ENCODE measurements at places on chromosomes 4 and X.
A peak's percentile ranks its signal among the peaks of the same experiment; 100 is the strongest.

DNA sequence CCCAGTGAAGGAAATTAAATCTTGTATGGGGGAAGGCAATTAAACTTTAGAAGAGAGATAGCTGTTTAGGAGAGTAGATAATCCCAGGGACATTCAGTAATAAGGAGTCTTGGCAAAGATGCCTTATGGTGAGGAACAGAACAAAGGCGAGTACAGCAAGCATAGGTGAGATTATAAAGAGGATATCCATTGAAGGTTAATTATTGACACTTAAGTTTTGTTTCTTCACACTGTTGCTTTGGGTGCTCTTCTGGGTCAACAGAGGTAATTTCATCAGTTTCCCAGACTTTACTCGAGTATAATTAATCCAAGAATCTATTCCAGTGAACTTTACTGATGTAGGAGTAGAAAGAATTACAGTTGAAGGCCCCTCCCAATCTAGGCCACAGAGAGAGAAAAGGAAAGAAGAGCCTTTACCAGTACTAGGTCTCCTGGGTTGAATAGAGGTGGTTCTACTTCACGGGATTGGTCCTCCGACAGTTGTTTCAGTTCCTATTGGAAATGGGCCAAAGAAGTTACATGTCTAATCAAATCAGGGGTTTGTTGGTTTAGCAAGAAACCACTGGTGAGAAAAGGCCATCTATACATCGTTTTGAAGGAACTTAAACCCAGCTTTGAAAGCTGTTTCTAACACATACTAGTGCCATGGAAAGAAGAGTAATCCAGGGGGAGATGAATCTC lies 27.2 kb downstream of the EPGN start:
- DNase-seq = no peak

DNA sequence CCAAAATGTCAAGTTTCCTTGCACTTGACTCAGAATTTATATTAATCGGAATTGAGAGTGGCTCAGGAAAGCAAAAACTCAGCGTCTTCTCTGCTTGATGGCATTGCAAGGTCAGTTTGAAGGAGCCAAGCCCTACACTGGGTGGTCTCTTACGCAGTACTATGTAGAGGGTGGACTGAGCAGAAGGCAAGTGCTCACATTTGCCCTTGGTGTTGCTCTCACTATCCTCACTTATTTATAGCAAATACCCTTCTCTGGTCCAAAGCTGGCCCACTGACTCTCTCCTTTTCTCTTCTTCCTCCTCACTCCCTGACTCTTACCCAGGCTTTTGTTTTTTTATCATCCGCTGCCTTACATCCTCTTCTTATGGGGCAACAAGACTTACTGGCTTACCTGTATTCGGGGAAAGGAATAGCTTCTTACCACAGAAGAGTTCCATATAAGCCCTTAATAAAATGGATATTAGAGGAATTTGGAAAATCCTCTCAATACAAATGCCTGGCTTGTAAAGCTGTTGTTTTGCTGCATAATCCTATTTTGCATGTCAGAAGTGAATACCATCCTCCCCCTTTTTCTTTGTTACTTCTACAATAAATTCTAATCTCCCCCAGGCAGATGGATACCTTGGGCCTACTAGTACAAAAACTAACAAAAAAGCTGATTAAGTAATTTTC lies 24.8 kb upstream of the GATB start:
- DNase-seq = no peak

DNA sequence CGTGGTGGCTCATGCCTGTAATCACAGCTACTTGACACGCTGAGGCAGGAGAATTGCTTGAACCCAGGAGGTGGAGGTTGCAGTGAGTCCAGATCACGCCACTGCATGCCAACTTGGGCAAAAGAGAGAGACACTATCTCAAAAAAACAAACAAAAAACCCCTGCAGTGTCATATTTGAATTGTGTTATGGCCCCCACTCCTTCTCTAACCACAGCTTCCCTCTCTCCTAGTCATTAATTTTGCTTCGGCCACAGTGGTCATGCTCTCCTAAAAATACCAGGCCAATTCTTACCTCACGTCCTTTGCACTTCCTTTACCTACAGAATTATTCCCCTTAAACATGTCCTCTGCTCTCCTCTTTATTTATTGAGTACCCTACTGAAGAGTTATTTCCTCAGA lies 206.1 kb downstream of the PPP3CA start:
- no peak for DNase-seq

DNA sequence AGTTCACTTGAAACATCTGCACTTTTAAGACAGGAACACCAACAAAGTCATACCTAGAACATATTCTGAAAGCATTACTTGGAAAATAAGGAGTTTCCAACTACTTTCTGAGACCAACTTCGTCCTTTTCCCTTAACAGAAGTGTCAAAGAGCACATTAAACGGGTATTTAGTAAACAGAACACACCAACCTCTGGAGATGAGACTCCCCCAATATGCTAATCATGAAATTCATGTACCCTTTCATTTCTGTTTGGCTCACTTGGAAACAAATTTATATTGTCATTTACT lies 69.2 kb downstream of the NOCT start:
- no peak for DNase-seq

DNA sequence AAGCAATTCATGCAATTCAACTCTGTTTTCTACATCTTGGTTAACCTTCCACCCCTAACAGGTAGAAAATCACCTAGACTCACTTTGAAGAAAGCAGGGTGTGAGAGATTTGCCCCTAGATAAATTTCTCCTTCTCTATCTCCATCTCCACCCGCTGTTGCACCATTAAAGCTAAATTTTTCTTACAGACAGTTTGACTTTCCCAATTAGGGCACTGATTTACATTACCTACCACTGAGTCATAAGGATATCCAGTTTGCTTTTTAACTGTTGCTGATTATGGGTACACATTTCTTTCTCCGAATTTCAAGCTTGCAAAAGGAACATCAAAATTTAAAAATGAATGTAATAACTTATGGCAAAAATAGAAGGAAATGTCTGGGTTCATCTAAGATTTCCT lies 13.0 kb downstream of the SLC7A11 start:
- no peak for DNase-seq

GRCh38 chrX:45003085-45003484 lies 130.1 kb downstream of the KDM6A start:
- DNase-seq = no peak

DNA sequence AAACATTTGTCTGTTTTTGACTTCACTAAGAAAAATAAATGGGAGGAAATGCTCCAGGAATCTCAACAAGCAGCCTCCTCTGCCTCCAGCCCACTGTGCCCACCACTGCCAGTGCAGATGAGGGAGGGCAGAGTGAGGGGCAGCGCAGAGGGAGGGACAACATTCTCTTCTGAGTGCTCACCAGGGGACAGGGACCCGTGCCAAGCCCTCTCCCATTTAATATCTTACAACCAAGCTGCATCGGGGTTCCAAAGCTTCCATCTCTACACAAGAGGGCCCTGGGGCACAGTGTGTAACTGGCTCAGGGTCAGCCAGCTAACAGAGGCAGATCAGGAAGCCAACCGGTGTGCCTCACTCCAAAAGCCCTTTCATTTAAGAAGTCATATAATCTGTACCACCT lies 120.4 kb downstream of the NSUN7 start:
- no peak for DNase-seq

GRCh38 chrX:77719388-77719787 lies 66.6 kb downstream of the ATRX start:
- no peak for DNase-seq

GRCh38 chr4:18691431-18692200 lies 670.1 kb upstream of the LCORL start:
- DNase-seq = no peak

GRCh38 chrX:41481264-41482109 lies 34.3 kb downstream of the NYX start:
- DNase-seq = no peak

GRCh38 chrX:148365233-148365632 lies 135.2 kb upstream of the AFF2 start:
- DNase-seq = no peak

GRCh38 chr4:61877893-61878292 lies 677.8 kb downstream of the ADGRL3 start:
- DNase-seq = no peak

GRCh38 chr4:185839194-185839712 lies 27.3 kb upstream of the SORBS2 start:
- peak; percentile 90 for DNase-seq

DNA sequence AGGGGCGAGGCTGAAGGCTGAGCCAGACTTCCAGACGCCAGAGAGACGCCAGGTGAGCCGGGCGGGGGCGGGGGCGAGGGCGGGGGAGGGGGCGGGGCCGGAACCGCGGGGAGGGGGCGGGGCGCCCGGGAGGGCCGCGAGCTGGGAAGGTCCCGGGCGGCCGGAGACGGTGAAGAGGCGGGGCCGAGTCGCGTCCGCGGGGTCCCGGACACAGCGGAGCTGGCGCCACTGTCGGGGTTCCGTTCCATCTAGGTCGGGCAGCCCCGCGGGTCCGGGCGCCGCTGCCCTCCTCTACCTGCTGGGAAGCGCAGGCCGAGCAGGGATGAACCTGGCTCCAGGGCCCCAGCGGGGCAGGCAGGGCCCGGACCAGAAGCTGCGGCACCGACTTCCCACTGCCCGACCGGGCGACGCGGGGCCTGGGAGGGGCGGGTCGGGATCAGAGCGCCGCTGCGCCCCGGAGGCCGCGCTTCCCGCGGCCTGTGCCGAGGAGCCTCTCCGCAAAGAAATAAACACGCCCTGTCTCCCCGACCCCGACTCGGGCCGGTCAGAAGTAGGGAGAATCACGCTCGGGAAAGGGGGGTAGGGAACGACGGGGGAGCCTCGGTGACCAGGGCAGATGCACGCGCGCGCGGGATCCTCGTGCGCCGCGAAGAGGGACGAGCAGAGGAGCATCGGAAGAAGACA lies 10.6 kb downstream of the HMX1 start:
- no peak for DNase-seq

DNA sequence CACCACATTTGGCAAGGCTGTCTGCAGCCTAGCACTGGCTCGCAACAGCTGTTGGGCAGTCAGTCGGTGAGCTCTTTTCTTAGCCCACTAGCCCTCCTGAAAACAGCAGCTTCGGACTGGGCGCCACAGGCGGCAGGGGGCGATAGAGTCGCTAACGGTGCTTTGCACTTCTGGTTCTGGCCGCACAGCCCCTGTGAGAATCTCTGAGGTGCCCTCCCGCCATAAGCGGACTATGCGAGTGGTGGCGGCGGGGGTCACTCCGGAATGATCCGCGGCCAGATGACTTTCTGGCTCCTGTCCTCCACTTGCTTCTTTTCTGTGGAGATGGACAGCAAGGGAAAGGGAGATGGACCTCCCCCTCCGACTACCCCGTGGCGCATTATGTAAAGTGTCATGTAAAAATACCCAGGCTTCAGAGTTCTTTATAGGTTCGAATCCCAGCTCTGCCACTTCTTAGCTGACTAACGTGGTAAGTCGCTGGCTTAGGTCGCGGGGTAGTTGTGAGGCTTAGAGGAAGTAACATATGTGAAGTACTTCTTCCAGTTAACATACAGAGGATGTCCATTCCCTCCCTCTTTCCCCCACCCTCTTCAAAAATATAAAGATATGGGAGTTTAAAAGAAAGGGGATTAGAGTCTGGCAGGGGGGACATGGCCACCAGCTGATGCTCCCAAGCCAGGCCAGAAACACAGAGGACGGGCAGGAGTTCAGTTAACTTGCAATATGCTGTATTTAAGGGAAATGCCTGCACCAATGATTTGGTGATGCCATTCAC lies 11.0 kb downstream of the ARHGAP36 start:
- DNase-seq = no peak

DNA sequence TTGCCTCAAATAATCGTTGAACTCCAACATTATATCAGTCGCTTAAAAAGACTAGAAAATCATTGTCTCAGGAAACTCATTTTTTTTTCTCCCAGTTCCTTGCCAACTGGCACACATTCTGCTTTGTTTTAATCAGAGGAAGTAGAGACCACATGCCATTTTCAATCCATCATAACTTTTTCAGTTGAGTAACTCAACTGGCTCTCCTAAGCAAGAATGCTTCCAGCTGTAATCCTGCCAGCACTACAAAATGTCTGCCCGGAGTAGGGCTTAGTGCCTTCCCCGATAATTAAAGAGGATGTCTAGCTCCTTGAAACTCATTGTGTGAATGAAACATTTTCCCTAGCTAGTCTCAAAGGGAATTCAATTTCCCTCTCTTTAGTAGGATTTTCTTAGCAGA lies 33.0 kb downstream of the FREM3 start:
- DNase-seq = peak; percentile 67

- no peak for DNase-seq
Measured at GRCh38 chr4:31259119-31259518, 539.0 kb downstream of the PCDH7 start.

GRCh38 chrX:19792412-19792811 lies 95.0 kb downstream of the SH3KBP1 start:
- no peak for DNase-seq

- peak; percentile 17 for DNase-seq
Measured at GRCh38 chrX:129139837-129140598, 383.3 kb downstream of the SMARCA1 start.

DNA sequence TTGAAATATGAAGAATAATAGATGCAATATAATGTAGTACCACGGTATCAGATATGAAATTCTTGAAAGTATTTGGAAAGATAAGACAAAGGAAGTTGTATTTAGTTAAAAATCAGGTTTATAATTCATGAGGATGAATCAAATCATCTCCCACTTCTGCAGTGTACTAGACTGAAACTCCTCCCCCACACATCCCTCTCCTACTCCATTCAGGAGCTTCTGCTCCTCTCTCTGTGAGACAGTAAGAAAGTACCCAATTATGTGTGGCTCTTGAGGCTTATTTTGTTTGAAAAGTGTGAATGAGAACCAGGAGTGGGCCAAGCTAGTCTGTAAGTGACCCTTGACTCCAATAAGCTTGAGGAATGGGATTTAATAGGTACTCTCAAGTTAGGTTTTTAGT lies 9.5 kb downstream of the SLAIN2 start:
- DNase-seq = no peak

DNA sequence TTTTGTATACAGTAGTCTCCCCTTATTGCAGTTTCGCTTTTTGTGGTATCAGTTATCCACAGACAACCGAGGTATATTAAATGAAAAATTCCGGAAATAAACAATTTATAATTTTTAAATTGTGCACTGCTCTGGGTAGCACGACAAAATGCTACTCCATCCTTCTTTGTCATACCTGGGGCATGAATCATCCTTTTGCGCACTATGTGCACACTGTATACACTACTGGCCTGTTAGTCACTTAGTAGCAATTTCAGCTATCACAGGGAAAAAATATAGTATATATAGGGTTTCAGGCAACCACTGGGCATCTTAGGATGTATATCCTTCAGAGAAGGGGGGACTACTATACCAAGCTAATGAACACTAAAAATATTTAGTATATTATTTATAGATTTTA lies 198.8 kb upstream of the FAT4 start:
- DNase-seq = peak; percentile 74

GRCh38 chr4:84503495-84504437 lies 4.7 kb upstream of the NKX6-1 start:
- peak; percentile 37 for DNase-seq

- no peak for DNase-seq
Measured at GRCh38 chr4:78661921-78662521, 110.5 kb downstream of the ANXA3 start.

GRCh38 chrX:69082055-69082752 lies 83.0 kb downstream of the PJA1 start:
- DNase-seq = no peak

DNA sequence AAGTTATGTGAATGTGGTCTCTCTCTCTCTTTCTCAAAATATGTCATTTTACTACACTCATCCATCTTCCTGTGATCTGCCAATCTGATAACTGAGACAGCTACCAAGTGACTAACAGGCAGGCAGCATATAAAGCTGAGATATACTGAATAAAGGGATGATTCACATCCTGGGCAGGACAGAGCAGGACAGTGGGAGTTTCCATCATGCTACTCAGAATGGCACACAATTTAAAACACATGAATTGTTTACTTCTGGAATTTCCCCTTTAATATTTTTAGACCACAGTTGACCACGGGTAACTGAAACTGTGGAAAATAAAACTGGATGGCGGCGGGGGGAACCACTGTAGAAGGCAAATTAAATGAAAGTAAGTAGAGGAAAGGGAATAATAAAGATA lies 58.6 kb upstream of the DCTD start:
- DNase-seq = peak; percentile 65
